ENCODE measurements at places on chromosomes 11 and 22.

GRCh38 chr22:18024956-18025720 is 777 bp upstream of the MICAL3 start:
- DNase-seq = no peak

DNA sequence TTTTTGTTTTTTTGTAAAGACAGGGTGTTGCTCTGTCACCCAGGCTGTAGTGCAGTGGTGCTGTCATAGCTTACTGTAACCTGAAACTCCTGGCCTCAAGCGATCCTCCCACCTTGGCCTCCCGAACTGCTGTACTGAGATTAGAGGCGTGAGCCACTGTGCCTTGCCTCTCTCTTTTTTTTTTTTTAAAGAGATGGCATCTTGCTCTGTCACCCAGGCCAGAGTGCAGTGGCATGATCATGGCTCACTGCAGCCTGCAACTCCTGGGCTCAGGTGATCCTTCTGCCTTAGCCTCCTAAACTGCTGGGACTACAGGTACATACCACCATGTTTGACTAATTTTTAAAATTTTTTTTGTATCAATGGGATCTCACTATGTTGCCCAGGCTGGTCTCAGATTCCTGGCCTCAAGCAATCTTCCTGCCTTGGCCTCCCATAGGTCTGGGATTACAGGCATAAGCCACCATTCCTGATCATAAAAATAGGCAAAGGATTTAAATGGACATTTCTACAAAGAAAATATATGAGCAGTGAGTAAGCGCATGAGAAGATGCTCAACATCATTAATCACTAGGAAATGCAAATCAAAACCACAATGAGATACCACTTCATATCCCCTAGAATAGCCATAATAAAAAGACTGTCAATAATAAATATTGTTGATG is 17.3 kb upstream of the CLNS1A start:
- no peak for DNase-seq

DNA sequence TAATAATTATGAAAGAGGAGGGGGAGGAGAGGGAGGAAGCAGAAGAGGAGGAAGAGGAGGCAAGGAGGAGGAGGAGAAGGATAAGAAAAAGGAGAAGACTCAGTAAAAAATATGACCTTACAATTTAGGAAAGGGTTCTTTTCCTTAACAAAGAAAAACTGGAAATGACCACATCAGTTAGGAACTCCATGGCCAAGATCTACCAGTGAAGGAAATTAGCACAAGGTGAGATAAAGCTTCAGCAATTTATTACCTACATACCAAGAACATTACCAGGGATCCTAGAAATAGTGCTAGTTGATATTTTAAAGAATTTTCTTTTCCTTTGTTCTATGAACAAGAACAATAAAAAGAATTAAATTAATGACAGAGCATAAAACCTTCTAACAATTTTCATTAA is 172.7 kb downstream of the LRRC4C start:
- no peak for DNase-seq

DNA sequence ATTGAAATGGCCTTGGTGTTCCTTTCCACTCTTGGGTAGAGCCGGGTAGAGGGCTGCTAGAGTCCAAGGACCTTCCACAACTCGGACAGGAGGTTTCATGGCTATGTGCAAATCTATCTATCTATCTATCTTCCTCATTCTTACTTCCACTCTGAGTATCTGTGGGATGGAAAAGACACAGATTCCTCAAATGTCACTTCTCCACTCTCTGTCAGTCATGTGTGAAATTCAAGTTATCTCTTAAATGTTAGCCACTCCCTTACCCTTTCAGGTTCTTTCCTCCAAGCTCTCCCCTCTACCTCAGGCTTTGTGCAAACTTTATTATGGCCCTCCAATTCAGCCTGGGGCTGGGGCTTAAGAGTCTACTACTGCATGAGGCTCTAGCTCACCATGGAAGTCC is 84.3 kb downstream of the GDPD4 start:
- no peak for DNase-seq

DNA sequence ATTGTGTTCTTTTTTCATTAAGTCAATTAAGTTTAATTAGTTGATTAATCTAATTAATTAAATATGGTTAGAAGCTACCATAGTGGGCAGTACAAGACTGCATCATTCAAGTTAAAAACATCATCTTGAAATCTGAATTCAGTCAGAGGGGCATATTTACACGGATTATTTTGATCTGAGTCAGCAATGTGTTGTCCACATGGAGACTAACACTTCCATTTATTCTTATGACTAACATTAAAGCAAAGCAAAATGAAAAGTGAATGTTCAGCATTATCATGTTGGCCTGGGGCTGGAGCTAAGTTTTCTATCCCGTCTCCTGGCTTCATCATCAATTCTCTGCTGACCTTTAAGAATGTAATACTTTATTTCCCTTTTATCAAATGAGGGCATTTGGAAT is 17.3 kb downstream of the FLI1 start:
- no peak for DNase-seq

DNA sequence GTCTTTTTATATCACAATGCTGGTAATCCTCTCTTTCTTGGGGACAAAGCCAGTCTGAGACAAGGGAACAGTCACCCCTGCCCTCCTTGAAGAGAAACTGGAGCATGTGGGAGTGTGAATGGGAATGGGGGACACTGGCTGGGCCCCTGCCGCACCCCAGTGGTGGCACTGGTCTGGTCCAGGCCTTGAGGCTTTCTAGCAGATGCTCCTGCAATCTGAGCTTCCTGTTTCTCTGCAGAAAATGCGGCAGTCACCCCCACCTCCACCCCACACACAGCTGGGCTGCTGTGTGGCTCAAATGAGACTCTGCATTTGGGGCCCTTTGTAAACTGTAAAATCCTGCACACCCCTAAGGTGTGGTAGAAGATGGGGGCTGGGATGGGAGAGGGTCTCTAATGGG is 6.6 kb upstream of the MARK2 start:
- DNase-seq = no peak

Data from NCI-H1417 (cell line).